ENCODE measurements at places on chromosomes 2 and 18.

DNA sequence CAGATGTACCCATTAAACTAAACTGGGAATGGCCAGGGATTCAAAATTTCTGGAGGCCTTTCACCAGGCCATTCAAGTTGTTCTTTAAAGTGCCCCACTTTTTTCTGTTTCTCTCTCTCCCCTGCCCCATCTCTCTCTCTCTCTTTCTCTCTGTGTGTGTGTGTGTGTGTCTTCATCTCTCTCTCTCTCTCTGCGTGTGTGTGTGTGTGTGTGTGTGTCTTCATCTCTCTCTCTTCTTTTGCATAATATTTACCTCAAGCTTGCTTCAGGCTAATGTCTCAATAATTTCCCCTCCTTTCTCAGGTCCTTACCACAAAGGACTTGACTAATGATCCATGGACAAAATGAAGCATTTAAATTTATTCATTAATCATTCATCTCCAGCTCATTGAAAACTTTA is 164.2 kb upstream of the KLHL14 start:
- DNase-seq: no peak

- no peak for DNase-seq
These were observed 109.0 kb upstream of the BZW1 start for GRCh38 chr2:200702646-200703118.

DNA sequence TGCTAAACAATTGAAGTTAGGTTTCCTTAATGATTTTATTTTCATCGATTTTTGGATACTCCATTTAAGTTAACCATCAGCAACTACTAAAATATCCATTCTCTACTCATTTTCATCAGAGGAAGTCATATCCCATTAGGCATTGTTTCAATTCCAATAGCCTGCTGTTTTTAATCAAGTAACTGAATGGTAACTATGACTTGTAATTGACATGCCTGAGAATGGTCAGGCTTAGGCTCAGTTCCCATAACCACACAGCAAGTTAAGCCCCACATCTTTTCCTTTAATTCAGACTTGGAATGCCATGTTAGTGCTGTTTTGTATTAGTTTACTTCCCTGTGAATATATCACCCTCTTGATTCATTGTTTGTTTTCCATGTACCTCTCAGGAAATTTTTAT is 398.8 kb downstream of the ARHGAP15 start:
- no peak for DNase-seq

- DNase-seq: no peak
These were observed 48.3 kb upstream of the ACAA2 start for GRCh38 chr18:49861659-49862058.

DNA sequence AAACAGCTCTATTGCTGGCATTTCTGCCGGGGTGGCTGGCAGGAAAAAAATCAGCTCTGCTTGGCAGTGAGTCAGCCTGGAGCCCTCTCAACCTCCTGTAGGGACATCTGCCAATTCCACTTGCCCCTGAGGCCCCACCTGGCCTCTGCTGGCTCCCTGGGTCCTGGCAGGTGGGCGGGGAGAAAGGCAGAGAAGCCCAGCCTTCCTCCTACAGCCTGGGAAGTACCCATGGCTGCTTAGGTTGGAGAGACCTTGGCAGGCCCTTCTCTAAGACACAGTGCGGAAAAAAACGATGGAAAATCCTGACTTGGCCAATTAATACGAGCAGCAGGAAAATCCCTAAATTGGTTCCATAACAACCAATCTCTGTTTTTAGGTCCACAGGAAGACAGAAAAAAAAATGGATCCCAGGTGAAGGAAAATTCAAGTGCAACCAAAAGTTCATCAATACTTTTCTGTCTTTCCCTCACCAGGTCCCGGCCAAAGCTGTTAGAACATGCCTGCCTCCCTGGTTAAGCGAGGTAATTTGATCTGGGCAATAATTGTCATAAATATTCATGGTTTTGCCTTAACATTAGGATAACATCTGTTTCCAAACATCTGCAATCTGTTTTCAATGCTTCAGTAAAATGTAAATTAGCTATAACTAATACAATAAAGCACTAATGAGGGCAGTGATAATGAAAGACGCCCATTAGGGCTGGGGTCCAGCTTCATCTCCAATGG is 245.9 kb downstream of the TFCP2L1 start:
- no peak for DNase-seq

- DNase-seq: no peak
These were observed 101.8 kb downstream of the HS1BP3 start for GRCh38 chr2:20549144-20549543.

- DNase-seq: no peak
These were observed 1149.1 kb upstream of the NRXN1 start for GRCh38 chr2:52181080-52181479.

DNA sequence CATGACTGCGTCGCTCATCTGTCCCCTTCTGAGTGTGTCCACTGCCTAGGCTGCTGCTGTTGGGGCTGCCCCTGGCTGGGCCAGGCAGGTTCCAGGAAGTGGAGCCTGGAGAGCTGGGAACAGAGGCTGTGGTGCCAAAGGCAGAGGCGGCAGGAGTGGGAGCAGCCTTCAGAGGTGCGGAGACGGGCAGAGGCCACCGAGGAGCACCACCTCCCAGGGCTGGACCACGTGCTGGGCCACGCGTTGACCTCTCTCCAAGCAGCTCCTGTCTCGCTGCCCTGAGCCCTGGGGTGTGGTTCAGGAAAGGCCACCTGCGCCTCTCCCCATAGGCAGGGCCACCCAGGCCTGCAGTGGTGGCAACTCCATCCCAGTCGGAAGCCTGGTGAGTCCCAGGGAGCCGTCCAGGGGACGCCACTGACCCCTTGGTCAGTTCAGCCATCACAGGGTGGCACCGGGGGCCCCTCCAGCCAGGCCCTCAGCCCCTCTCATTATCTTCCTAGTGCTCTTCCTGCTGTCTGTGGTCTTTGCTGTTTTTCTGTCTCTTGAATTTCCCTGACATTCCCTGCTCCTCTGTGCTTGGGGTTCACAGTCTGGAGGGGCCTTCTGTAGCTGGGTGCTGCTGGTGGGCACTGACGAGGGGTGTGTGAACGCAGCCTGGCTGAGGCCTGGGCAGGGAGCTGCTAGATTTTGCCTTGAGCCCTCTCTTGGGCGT is 122.8 kb upstream of the HS6ST1 start:
- no peak for DNase-seq

DNA sequence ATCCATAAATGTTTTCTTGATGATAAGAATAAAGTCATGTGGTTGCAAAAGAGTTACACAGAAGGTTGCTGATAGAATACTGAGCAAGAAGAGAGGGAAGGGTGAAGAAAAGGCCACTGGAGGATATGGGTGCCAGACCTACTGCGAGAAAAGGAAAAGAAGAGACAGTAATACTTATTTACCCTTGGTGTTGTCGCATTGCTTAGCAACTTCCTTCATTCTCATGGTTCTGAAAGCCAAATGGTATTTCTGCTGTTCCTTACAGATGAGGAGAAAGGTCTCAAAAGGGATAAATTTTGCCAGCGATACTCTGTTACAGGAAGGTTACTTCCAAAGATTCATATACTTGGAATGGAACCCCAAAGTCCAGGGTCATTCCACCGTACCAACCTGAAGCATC is 62.5 kb downstream of the LHCGR start:
- no peak for DNase-seq

DNA sequence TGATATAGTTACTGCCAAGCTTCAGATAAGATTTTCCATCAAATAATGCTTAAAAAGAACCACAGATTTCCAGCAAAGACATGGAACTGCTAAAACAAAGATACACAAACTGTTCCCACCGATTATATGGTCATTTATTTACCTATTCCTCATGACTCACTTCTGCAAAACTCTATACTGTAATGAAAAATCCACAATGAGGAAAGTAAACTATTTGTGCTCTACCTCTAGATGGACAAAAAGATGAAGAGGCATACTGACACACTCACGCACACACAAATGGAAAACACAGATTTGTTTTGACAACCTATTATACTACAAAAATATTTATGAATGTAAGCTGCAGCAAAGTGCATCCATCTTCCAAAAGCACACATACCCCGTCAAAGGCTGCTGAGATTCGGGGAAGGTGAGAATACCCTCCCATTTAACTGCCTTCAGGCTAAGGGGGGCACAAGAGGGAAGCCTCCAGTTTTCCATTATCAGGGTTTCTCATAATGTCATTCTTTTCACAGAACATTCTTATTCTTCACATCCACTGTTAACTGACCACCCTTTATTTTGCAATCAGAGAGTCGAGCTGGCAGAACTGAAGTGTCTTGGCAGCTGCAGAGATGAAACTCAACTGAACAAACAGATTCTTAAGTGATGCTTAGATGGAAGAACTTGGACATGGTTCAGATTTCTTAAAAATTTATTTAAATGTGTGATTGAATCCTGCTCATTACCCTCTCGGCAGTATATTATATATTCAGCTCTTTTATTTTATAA is 115.9 kb upstream of the TANK start:
- DNase-seq: no peak

GRCh38 chr18:70058916-70059315 is 111.2 kb upstream of the CD226 start:
- DNase-seq: no peak

DNA sequence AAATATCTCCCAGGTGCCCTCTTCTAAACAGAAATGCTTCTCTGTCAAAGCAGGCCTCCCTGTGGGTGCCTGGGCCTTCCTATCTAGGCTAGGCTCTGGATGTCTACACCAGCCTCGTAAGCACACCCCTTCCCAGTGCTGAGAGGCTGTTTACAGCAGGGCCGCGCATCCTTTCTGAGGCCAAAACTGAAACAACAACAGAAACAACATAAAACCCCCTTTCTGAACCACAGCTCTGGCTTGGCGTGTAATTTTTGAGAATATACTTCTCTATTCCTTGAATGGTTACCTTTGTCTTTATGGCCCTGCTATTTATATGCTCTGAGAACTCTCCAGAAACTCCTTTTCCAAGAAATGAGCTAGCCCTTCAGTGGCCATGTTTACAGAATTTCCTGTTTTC is 118.4 kb downstream of the BCL2L11 start:
- DNase-seq: no peak

DNA sequence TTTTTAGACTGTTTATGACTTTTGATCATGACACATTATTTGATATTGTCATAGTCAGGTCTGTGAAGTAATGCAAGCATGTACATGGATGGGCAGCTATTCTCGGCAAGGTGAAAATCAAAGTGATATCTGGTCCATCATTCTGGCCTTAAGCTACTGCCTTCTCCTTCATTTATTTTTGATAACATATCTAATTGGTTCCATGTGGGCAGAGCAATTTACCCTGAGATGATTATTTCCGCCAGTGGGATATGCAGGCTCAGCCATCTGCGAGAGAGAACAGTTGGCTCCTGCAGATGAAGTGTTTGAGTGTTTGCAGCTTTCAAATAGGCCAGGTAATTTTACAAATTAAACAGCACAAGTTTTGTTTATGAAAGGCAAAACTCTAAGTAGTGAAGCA is 116.4 kb downstream of the LYPD6 start:
- no peak for DNase-seq

DNA sequence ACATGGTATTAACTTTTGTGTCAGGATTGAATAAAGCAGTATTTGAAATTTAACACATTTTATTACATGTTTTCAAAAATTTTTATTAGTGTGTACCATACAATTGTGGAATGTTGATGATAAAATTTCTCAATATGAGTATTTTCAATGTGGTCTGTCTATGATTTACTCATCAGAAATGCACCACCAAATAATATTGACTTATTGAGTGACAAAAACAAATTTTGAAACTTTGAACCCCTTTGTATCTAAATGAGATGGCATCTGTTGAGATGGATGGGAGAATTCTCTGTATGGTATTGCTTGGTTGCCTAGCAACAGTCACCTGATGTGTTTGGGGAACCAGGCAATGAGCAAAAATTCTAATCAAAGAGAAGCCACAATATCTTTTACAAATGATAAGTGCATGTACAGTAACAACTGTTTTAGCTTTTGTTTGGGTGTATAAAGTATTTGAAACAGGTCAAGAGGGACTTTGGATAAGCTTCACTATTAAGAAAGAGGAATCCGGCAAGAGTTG is 400.1 kb downstream of the CCDC85A start:
- no peak for DNase-seq

GRCh38 chr2:180690611-180691010 is 289.8 kb upstream of the UBE2E3 start:
- no peak for DNase-seq

- no peak for DNase-seq
These were observed 215.0 kb downstream of the IRS1 start for GRCh38 chr2:226584518-226585055.

DNA sequence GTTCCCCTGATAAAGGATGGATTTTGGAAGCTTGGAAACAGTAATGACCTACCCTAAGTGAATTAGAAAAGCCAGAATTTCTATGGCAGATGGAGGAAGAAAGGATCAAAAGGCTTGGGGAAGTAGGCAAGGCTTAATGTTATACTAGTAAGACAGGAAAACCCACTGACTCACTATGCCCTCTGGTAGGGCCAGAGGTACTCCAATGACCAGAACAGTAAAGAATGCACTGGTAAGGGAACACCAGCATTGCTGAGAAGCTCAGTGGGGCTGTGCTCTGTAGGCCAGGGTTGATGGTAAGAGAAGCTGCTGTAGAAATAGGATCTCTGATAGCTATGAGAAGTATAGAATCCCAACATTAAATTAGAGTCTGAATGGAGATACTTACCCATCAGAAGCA is 126.4 kb downstream of the GFPT1 start:
- DNase-seq: no peak

DNA sequence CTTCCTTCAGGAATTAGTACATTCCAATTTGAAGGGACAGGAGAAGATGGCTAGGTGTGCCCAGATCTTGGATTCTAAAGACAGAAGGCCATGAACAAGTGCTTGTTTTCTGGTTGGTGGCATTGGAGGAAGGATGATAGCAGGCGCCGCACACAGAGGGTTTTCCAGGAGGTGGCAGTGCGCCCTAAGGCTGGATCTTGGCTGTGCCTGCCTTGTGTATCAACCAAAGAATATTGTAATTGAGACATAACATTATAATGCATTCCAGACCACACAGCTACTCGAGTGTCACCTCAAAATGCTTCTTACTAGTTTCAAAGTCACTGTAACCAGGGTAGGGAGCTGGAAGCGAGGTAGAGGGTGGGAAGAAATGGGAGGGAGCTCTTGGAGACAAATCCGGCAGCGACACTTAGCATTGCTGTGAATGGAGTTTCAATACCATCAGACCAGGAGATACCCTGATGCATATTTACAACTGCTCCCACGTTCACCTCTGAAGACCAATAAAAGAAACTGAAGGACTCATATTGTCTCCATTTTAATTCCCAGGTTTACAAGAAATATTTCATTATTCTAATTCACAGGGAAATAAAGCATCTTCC is 42.5 kb downstream of the CPO start:
- peak; percentile 60 for DNase-seq

GRCh38 chr2:191245046-191245868 is at the start of gene MYO1B:
Gene MYO1B, plus strand, starts transcription at chr2:191245404. Its CDS starts 31,492 bp downstream, at chr2:191276896.
- DNase-seq: peak; percentile 57

GRCh38 chr18:68797871-68798270 is at the start of gene CCDC102B:
Gene CCDC102B, plus strand, starts transcription at chr18:68798080. Its CDS starts 38,684 bp downstream, at chr18:68836764.
- DNase-seq: no peak

DNA sequence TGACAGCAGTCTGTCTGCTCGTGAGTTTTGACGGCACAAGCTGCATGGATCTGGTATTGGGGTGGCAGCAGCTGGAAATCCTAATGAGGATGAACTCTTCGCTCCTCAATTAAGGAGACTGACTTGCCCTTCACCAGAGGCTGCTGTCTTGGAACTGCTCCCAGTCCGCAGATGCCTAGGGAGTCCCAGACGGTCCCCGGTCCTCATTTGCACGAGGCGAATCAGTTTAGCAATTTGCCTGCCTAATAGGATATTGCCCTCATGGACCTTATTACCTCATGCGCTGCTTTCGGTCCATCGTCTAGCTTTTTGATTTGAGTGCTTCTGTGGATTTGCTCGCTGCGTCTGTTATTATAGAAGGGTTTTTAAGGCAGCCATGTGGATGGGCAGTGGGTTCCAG is 40.6 kb downstream of the ASAP2 start:
- no peak for DNase-seq
